Right atrium auricular region (tissue), 2 donors: ENCODE measurements at places on chromosomes 2 and 18. TPM values are rescaled to one million over a fixed set of nuclear protein-coding genes. Genes with fewer than 3 reads are reported as not detected.

DNA sequence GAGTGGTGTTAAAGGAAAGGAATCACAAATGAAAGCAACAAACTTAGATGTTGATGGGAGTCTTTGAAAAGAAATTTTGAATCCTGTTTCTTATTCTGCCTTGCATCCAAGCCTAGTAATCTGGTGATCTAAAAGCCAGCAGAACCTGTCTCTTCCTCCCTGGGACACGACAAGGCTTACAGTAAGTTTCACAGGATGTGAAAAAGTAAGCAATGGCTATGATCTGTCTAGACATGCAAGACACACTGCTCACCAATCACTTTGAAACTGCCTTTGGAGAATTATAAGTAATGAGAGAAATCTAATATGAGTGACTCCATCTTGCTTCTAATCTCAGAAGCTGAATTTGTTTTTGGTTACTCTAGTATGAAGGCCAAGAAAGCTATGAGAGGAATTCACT lies 103.7 kb downstream of the KCNH7 start:
- DNase-seq = no peak

GRCh38 chr18:12017081-12017480 lies 35.8 kb downstream of the IMPA2 start:
- no peak for DNase-seq

The MOB4 gene
- total RNA-seq = 35.9 TPM

GRCh38 chr2:67627456-67628207 lies 230.5 kb downstream of the ETAA1 start:
- DNase-seq = no peak

The SEPTIN10 gene
- total RNA-seq = 47.0 TPM

The TMEM247 gene
- total RNA-seq = not detected
